ENCODE measurements at places on chromosomes 2 and 18.
A peak's percentile ranks its signal among the peaks of the same experiment; 100 is the strongest.

- DNase-seq = no peak
Measured at GRCh38 chr2:142649581-142649980, 227.9 kb upstream of the KYNU start.

DNA sequence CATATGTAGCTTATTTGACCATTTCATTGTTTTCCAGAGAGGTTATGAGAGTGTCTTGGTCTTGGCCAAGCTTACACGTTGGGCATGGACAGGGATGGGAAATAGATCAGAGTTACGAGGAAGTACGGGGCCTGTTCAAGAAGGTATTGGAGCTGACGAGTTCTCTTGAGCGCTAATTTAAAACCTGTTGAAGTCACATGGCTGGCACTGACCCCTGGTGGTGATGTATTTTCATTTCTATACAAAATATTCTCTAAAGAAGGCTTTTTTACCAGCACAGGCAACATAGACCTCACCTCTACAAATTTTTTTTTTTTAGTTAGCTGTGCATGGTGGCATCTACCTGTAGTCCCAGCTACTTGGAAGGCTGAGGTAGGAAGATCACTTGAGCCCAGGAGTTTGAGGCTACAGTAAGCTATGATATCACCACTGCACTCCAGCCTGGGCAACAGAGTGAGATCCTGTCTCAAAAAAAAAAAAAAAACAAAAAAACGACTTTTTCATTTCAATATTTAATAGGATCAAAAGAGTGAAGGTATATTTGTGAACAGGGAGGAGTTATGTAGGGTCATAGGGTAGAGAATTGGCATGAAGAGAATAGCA lies 19.6 kb downstream of the UGP2 start:
- DNase-seq = peak; percentile 47

DNA sequence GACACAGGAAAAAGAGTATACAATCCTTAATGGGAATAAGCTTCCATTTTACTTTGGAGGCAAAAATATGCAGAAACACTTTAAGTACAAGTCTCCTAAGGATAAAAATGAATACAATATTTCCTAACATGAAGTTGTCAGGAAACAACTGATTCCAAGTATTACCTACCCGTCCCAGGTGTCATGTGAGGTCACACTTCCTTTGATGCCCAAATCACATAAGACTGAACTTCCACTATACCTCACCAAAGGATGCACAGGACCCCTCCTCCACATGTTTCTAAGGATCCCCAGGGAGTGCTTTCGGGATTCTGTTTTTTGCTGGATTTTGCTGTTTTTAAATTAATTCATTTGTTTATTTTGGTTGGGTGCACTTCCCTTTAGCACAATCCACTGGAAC lies 438.5 kb upstream of the TCF4 start:
- no peak for DNase-seq

DNA sequence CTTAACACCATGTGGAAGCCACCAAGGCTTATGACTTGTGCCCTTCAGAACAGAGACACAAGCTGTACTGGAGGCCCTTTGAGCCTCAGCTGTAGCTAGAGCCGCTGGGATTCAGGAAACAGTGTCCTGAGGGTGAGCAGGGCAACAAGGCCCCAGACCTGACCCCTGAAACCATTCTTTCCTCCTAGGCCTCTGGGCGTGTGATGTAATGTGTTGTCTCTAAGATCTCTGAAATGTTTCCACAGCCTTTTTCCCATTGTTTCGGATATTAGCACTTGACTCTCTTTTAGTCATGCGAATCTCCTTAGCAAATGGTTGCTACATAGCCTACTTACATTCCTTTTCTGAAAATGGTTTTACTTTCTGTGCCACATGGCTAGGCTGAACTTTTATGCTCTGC lies 114.9 kb downstream of the CD8B2 start:
- DNase-seq = no peak

DNA sequence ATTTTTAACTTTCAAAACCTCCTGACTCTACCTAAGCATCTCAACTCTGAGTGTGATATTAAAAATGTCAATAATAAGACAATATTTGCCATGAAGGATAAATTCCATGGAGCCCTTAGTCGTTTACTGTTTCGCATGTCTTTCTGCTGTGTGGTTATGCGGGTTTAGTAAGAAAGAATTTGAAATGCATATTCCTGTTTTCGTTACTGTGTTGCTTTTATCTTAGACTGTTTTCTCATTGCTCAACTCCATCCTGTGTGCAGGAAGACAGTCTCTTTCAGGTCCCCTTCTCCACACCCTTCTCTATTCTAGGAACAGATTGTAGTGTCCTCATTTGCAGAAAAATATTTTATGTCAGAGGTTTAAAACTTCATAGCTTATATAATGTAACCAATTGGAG lies 82.5 kb upstream of the MAP3K20 start:
- no peak for DNase-seq

- no peak for DNase-seq
Measured at GRCh38 chr2:200944467-200945394, 18.7 kb downstream of the ORC2 start.

GRCh38 chr2:16464641-16465040 lies 201.0 kb downstream of the CYRIA start:
- DNase-seq = no peak

- DNase-seq = no peak
Measured at GRCh38 chr2:65434592-65435241, 2.3 kb upstream of the SPRED2 start.

- DNase-seq = peak; percentile 16
Measured at GRCh38 chr2:102615620-102616436, 3.5 kb upstream of the SLC9A2 start.
